ENCODE measurements at places on chromosomes 6 and 20.

- no peak for DNase-seq
Measured at GRCh38 chr6:18585032-18585573, 198.0 kb downstream of the RNF144B start.

DNA sequence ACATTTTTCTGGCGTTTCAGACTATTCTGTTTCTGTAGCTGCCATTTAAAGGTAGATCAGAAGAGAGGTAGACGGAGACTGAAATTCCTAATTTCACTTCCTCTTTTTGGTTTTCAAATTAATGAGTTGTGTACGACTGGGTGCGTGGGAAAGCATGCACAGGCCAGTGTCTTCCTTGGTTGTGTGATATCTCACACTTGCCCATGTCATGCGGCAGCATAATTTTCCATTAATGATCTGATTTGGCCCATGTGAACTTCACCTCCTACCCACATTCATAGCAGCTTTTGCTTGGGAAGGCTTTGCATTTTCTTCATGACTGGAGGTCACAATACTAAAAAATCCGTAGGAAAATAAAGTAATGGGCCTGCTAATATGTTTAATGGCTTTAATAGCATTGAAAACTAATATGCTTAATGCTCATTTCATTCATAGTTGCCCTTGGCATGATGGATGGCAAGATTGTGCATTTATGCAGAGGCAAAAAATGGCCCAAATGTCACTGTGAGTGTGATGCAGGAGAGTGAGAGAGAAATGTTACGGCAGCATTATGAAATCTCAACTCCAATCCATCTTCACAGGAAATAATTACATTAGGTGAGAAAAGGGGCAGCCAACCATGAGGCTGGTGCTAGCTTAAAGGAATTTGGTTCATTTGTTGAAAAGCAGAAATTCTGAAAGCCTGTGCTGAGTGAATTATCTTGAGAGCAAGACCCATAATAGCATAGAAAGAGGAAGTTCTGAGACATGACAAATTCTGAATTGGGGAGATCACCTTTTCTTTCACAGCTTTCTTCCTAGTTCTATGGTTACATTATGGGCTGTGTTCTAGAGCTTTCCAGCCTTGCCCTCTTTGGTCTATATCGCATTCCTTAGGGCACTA, 69.0 kb upstream of the UST start:
- no peak for DNase-seq

GRCh38 chr6:141666187-141666586, 466.5 kb upstream of the GJE1 start:
- DNase-seq = no peak

DNA sequence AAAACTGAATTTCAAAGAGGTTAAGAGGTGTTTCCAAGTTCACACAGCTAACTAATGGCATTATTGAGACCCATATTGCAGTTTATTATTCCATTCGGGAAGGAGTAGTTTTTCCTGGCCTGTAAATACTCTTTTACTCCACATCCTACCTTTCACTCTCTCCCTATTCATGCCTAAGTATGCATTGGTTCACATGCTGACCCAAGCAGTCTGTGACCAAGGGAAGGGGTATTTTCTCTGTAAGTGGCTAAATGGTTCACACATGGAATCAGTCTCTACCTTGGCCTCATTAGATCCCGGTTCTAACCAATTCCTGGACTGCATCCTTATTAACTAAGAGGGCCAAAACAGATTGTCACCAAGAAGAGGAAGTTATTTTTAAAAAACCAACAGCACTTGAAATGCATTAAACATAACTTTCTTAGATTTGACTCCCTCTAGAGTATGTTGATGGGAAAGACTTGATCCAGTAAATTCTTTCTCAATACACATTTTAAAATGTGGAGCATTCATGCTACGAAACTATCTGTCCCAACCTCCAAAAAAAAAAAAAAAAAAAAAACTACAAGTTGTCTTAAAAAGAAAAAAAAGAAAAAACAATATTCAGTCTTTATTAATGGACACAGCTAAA, 17.8 kb upstream of the RSPO3 start:
- no peak for DNase-seq

DNA sequence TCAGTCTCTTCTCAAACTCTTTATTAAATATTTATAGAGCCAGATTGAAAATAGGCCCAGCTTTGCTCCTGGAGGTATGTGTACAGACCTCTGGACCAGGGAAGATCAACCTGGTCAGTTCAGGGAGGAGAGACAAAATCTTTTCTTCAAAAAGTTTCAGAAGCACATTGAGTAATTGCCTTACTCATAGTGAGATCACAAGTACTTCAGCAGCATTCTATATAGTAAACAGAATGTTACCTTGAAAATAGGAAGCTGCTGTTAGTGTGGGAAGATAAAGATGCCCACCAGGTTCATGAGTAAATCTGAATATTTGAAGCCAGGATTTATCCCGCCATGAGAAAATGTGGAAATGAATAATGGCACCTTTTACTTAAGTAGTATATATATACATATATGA, 665.9 kb upstream of the CITED2 start:
- DNase-seq = no peak

- no peak for DNase-seq
Measured at GRCh38 chr6:33578588-33579011, 1.5 kb downstream of the BAK1 start.

DNA sequence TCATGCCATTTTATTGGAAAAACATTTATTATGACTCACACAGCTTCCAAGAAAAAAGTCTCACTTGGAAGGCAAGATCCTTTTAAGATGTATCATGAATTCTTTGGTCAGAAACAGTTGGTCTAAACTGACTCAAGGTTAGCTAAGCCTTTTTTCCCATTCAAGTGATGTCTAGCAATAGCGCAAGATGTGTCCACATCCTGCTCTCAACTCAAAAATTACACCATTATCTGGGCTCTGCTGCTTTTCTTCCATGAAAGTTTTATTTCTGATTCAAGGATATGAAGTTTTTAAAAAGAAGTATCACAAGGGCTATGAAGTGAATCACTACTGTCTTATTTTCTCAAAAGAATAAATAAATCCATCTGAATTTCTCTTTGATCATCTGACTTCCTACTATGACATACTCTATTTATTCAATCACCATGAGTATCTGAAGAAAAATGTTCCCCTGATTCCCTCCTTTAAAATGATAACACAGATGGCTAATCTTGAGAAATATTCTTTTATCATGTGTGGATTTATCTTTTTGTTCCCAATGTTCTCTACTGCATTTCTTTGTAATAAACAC, 139.2 kb downstream of the AHI1 start:
- DNase-seq = no peak

DNA sequence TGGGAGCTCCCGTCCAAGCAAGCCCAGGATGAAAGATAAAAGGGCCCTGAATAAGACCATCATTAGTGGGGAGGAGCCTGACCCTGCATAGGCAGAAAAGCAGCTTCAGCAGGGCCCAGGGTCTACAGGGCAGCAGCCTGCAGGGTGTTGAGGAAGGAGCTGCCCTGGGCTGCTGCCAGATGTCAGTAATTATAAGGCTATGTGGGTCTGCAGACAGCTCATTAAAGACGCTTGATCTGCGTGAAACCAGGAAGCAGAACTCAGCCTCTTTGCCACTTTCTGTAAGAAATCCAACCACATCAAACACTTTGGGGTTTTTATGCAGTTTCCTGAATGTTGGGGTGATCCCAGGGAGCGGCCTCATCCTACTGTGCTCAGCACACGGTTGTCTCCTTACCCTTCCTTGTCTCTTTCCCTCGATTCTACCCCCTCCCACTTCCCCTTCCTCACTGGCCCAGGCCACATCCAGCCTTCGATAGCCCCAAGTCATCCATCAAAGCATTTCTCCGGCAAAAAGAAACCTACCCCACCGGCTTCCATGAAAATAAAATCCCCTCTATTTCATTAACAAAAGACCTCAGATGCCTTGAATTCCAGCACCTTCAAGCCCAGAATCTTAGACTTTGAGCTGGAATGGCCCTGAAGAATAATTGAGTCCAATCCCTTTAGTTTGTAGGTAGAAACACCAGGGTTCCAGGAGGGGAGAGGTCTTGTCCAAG, 1.0 kb upstream of the TGM6 start:
- no peak for DNase-seq

DNA sequence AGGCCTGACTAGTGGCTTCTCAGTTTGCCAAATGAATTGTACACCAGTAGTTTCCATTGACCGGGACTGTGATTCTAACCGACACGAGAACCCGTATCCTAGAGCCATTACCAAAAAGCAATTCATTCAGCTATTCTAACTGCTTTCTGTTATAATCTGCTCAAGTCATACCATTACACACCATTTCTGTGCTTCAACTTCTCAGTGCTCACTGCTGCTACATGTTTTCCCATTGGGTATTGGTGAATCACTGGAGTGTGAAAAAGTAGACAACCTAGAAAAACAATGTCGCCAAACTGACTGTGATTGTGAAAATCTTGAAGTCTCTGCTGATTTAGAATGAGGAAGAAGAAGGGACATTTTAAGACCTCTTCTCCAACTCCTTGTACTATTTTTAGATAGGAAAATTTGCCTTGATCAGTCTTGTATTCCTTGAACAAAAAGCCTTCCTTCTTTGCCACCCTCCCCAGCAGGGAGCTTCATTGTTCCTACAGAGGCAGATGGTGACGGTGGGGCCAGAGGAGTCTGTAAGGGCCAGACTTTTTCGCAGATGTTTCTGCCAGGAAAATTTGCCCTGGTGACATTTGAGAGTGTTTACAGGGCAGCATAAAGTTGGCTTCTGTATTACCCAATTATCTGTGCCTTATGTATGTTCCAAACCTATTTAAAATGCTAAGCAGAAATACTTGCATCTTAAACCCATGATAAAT, 31.7 kb upstream of the MAP3K4 start:
- no peak for DNase-seq

DNA sequence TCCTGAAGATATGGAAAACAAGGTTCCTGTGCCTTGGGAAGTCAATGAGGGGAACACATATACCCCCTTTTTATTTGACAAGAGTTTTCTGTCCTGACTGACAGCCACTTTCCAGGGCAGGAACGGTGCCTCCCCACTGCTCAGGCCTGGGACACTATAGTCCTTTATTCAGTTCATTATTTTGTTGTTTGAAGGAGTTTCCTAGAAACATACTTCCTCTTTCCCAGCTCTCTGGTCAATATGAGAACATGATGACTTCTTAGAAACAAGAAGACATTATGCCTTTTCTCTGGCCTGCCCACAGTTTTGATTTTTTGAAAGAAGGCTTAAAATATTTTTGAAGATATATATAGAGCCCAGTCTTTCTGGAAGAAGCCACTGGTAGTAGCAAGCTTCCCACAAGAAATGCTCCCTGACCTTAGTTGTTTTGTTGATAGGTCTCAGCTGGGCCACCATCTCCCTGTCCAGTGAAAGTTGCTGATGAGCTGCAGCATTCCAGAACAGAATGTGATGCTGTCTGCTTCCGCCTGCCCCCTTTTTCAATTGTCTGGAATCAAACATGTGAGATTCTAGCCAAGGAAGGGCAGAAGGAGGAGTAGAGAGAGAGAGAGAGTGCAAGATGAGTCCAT, 350.0 kb upstream of the PRND start:
- no peak for DNase-seq

- DNase-seq = no peak
Measured at GRCh38 chr20:50427719-50428083, 82.5 kb upstream of the PTPN1 start.

GRCh38 chr20:36491901-36492617, 49.3 kb upstream of the MYL9 start:
- no peak for DNase-seq

GRCh38 chr6:15508931-15509330, 153.9 kb downstream of the DTNBP1 start:
- no peak for DNase-seq

GRCh38 chr6:163310096-163310972, 104.2 kb upstream of the QKI start:
- no peak for DNase-seq

GRCh38 chr6:125216015-125216414, 62.4 kb downstream of the TPD52L1 start:
- DNase-seq = no peak

DNA sequence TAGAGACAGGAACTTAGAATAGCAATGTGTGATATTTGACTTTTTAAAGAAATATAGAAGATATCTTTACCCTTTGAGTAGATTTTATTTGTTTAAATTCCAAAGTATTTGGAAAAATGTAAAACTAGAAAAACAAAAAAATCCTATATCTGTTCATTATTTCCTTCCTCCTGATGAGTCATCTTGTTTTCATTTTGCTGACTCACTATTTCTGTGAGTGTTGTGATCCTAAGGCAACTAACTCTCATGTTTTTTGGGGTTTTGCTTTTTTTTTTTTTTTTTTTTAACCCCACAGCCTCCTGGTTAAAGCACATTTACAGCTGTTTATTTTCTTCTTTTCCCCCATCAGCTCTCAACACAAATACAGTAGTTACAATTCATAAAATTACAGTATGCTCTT, 37.8 kb upstream of the THEMIS start:
- DNase-seq = no peak

- no peak for DNase-seq
Measured at GRCh38 chr20:18176318-18176785, 38.7 kb downstream of the KAT14 start.

DNA sequence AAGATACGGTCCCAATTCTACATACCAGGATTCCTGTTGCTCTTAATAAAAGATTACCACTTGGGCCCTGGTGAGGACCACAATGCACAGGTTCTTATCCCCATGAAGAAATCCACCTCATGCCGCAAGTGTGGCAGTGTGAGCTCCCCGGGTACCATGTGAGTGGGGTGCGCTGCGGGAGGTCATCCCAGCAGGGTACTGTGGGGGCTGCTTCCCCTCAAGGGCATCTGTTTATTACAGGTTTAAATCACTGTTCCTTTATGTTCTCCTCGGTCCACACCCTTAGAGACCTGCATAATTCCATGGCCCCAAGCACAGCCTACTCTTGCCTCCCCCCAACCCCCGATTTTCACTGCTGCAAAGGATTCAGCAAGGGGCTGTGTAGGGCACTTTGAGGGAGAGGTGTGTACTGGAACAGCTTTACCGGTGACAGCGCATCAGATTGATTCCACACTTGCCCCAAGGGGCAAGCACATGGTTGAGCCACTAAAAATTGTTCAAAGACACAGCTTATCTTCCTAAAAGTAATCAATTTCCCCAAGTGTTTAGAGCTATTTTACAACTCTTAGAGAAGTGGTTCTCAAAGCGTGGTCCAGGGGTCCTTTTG, 6.2 kb downstream of the DIDO1 start:
- no peak for DNase-seq

DNA sequence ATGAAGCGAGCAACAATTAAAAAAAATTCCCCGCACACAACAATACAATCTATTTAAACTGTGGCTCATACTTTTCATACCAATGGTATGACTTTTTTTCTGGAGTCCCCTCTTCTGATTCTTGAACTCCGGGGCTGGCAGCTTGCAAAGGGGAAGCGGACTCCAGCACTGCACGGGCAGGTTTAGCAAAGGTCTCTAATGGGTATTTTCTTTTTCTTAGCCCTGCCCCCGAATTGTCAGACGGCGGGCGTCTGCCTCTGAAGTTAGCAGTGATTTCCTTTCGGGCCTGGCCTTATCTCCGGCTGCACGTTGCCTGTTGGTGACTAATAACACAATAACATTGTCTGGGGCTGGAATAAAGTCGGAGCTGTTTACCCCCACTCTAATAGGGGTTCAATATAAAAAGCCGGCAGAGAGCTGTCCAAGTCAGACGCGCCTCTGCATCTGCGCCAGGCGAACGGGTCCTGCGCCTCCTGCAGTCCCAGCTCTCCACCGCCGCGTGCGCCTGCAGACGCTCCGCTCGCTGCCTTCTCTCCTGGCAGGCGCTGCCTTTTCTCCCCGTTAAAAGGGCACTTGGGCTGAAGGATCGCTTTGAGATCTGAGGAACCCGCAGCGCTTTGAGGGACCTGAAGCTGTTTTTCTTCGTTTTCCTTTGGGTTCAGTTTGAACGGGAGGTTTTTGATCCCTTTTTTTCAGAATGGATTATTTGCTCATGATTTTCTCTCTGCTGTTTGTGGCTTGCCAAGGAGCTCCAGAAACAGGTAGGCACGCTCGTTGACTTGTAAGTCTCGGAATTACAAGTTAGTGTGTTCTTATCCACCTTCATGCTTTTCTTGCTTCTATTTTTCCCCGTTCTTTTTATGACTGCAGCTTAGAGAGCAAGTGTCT, at the start of gene EDN1:
EDN1 (plus strand) TSS at position 429 of the 888 bp plus-strand sequence; CDS start at position 698, 269 bp downstream.
- no peak for DNase-seq
